ENCODE measurements at places on chromosomes 7 and 10.

GRCh38 chr7:131637859-131638258, 81.4 kb upstream of the PODXL start:
- DNase-seq = no peak

GRCh38 chr10:66767707-66768106, 158.1 kb upstream of the LRRTM3 start:
- DNase-seq = no peak

DNA sequence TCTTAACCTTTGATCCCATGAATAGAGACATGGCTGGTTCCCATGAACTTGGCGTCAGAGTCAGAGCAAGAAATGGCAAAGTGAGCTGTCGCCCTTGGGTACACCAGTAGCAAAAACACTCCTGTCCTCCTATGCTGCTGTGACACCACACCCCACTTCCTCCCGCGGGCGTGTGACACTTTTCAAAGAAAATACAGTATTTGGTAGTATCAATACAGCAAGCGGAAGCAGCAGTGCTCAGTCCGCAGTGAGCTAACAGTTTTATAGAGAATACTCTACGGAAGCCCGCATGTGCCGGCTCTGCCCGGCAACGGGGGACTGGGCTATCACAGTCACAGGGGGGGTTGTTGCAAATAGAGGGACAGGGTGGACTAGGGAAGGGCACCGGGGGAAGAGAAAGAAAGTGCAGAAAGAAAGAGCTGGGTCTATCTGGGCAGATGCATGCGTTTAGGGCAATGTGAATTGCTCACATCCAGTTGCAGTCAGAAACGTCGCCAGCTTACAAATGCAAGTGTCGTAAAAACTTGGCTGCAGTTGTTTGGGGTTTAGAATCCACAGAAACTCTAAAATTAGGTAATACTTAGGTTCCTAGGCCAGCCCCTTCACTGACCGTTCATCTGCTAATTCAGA, 49.8 kb downstream of the PRKCQ start:
- DNase-seq = no peak

DNA sequence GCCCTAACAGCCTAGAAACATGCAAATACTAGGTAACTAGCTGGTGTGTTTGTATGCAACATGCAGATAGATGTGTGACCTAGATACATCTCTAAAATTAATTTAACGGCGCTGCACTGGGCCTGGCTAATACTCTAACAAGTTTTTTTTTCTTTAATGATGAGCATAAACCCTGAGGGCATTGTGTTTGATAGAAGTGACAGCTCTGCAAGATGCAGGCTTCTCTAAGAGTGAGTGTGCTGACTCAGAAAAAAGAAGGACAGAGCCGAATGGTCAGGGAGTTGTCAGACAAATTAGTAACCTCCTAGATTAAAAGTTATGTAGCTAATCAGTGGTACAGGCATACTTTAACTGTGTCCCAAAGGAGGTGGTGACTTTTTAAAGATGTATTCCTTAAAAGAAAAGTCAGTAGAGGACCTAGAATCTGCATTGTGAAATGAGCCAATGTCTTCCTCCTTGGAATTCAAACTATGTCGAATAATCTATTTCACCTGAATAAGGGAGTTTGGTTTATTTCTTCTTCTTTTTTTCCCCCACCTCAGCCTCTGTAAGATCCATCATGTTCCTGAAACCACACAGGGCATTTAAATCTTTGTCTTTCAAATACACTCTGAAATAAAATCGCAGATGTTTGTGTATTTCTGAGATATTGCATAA, 315.1 kb downstream of the GFRA1 start:
- DNase-seq = no peak

DNA sequence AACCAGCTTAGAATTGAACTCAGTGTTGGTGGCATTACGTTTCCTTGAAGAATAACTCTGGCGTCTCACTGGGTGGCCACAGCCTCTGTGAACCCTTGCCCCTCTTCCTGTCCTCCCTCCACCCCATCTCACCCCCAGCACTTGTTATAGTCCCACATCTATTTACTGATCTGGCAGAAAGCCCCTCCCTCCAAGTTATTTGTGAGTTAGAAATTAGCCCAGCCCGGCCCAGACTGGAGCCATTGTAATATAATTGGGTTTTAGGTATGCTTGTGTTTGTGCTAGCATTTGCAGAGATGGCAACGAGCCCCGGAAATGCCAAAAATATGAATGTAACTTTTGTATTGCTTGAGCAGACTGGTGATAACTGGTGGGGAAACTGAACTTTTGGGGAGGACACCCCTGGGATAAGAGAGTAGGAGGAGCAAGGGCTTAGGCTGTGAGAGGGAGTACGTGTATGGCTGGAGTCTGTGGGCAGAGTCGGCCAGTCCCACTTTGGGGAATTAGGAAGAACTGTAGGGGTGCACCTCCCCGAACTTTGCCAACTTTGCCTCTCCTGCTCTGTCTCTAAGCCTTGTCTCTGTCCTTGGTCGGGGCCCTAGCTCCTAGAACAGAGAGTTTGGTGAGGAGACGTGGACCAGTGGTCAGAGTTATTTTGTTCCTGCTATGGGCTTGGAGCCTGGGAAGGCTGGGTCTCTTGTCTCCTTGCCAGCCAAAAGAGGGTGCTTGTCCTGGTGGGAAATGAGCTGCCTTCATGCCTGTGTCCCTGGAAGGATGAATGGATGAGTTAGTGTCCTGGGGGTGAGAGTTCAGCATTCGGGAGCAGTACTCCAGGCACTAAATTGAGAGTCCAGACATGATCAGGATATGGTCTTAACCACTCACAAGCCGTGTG, 19.3 kb upstream of the TRIM8 start:
- DNase-seq = no peak

DNA sequence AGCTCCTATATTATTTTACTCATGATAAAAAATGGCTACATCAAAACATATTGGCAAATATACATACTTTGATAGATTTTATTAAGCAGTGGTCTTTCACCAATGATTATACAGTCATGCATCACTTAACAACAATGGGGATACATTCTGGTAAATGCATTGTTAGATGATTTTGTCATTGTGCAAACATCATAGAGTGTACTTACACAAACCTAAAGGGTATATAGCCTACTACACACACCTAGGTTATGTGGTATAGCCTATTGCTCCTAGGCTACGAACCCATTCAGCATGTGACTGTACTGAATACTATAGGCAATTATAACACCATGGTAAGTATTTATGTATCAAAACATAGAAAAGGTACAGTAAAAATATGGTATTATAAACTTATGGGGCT, 98.9 kb upstream of the IL6 start:
- no peak for DNase-seq

DNA sequence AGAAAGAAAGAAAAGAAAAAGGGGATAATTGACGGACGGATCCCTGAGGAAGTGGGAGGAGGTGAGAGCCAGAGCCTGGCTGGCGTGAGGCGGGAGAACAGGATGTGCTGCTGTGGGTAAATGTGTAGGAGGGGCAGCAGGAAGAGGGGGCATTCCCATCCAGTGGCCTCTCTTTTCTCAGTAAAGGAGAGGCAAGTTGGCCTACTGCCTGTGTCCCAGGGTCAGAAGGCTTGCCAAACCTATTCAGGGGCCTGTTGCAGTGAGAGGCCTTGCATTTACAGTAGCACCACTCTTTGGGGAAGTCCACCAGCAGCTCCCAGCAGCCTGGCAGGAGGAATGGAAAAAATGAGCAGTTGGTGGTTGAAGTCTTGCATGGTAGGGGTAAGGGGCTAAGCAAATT, 26.6 kb upstream of the ASCC1 start:
- peak; percentile 55 for DNase-seq

All from renal cortical epithelial cell (primary cell).